ENCODE measurements at places on chromosomes 1 and 21.
A peak's percentile ranks its signal among the peaks of the same experiment; 100 is the strongest.

DNA sequence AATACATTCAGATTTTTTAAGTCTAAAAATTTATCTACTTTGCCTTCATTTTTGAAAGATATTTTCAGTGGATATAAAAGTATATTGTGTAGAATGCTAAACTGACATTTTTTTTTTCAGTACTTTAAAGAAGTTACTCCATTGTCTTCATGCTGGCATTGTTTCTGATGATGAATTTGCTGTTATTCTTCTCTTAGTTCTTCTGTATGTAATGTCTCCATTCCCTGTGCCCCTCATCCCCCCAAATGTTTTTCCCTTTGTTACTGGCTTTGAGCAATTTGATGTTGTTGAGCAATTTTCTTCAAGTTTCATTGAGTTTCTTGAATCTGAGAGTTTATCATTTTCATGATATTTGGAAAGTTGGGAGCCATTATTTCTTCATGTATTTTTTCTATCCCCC, 20.8 kb upstream of the VANGL1 start:
- no peak for DNase-seq

DNA sequence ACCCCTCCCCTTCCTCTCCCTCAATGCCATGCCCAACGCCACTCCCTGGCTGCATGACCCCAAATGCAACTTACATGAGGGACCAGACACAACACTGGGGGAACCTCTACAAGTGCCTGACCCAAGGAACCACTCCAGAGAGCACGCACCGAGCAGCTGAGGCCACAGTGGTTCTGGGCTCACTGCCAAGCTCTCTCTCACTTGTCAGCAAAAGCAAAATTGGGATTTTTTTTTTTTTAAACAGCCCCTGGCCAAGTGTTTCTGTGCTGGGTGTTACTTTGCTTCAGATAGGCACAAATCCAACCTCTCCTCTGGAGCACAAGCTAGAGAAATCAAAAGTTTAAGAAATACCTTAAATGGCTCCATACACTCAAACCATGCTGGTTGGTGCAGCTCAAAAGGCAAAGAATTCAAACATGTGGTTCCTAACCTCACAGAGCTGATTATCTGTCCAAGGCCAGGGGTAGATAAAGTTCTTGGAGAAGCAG, 363.0 kb downstream of the SETD4 start:
- DNase-seq: no peak

DNA sequence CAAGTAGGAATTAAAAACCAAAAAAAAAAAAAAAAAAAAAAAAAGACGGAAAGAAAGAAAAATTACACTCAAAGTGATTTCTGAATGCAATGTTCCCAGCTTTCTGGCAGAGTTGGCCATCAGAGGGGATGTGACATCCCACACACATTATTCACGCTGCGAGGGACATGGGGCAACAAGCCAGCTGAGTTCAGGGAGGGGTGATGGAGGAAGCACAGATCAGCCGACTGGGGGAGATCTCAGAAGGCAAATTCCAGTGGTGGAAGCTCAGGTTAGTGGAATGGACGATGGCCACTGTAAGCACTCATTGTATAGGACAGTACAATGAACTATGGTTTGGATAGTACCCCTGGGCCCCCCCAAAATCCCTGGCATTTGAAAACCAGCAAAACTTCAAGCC, 311.9 kb downstream of the PCP4 start:
- no peak for DNase-seq

DNA sequence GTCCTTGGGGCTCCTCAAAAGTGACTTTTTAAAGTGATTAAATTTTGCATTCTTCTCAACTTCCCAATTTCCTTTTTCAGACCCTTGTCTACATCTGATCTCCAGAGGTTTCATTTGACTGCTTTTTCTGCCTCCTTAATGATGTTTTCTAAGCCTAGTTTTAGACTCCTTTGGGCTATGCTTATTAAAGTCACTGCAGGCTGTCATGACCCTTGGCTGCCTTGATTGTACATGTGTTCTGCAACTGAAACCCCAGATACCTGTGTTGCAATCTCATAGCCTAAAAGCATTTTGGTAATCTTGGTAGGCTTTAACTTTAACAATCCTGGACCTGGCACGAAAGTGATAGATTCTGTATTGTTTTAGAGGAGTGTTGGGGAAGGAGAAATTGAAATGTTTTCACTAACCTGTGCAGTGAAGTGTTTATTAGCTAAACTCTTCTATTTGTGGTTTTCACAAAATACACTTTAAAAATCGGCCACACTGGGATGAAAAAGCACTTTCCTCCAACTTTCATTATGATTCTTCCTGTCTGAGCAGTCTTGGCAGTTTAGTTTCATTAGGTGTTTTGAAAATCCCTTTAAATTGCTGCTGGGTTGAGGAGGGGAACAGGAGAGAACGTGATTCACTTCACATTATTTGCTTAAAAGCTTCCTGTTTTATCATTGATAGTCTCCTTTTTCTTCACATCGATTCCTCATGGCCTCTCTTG, 4.9 kb downstream of the MACO1 start:
- no peak for DNase-seq

DNA sequence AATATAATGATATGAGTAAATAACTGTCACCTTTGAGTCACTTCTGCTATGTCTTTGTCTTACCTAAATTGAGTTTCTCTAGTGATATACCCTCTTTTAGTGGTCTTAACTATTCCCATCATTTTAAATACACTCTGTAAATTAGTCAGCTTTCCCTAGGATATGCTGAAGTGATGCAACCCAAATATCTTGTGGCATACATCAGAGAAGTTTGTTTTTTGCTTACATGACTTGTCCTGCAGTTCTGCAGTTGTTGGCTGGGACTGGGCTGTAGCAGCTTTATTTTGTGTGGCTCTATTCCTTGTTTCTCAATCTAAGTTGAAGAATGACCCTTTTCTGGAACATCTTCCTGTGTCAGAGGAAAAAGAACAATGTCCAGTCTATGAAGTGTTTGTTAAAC, 76.4 kb downstream of the TTC3 start:
- no peak for DNase-seq

GRCh38 chr1:25999041-25999800, 1.4 kb upstream of the PAFAH2 start:
- no peak for DNase-seq

- peak; percentile 84 for DNase-seq
These were observed 9.7 kb upstream of the COL8A2 start for GRCh38 chr1:36134505-36135329.

DNA sequence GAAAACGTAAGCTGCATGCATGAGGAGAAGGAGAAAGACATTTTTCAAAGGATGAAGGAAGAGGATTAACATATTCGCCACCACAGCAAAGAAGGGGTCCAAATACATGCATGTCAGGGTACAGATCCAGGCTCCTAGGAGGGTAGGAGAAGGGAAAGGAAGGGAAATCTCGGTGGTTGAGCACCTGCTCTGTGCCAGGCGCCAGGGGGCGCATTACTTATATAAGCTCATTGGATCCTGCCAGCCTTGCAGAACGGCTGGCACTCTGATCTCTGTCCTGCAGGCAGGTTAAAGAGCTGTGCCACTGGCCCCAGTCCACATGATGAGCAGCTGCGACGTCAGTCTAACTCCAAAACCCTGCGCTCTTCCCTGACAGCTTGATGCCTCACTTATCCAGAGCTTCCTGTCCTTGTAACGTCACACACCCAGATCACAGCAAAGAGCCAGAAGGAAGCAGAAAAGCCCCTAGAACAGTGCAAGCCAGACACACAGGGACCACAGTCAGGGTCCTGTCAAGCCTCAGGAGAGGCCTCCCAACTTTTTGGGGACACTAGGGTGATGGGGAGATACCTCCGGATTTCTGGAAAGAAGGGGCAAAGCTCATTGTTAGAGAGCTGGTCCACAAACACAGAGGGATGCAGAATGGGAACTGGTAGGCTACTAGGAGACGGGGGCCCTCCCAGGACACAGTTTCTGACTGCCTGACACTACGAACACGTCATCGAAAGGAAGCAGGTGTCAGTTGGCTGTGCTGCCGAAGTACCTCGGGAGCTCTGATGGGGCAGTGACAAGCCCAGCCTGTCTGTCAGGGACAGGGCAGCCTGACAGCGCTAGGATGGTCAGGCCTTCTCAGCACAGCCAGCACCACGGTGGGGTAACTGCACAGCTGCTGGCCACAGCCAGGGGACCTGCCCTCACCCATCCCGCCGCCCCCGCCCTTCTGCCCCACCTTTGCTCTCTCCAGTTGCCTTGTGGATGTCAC, 99.1 kb downstream of the BEND5 start:
- peak; percentile 72 for DNase-seq

GRCh38 chr1:26429721-26430120, 2.4 kb upstream of the DHDDS start:
- peak; percentile 63 for DNase-seq

DNA sequence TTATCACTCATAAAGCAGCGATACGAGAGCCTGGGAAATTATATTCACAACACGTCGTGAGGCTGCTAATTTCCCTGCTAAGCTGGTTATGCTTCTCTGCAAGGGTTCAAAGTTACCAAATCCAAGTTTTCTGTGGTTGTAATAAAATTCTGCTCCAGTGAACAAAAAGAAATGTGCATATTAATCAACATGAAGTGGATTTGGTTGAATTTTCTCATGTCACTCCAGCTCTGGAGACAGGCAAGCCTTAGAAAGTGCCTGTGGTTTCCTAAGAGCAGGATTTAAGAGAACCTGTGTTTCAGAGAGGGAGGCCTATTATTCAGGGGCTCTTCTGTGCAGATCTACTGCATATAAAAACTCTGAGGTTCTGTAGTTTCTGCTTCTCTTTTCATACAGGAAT, 87.5 kb downstream of the WLS start:
- DNase-seq: no peak

GRCh38 chr1:100780814-100781213, 61.3 kb downstream of the VCAM1 start:
- no peak for DNase-seq

DNA sequence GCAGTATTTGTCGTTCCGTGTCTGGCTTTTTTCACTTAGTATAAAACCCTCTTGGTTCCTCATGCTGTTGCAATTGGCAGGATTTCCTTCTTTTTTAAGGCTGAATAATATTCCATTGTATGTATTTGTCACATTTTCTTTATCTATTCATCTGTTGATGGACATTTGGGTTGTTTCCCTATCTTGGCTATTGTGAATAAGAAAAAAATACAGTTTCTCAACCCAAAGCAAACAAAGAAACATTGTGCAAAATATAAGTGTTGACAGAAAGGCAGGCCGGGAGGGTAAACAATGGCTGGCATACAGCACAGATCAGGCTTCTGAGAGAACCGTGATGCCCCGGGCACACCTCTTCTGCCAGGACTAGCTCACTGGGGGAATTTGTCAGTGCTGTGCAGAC, 26.9 kb downstream of the NENF start:
- no peak for DNase-seq

DNA sequence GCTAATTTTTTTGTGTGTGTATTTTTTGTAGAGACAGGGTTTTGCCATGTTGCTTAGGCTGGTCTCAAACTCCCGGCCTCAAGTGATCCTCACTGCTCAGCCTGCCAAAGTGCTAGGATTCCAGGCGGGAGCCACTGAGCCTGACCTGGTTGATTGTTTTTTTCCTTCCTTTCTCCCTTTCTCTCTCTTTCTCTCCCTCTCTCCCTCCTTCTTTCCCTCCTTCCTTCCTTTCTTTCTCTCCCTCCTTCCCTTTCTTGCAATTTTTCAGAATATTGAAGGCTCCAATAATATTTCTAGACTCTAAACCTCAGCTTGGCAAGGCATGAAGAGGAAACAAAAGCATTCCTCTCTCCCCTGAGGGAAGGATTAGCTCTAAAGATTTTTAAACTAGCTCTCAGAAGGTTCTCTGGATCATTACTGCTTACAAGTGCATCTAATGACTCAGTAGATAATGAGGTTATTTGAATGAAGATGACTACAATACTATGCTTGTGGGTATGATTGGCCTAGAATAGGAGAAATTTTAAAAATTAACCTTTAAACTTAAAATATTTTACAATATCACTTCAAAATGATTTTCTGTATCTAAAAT, 68.5 kb upstream of the GADD45A start:
- no peak for DNase-seq

GRCh38 chr1:210467440-210468043, 138.8 kb downstream of the HHAT start:
- no peak for DNase-seq

GRCh38 chr1:231866392-231867331, 240.1 kb downstream of the DISC1 start:
- peak; percentile 64 for DNase-seq

- DNase-seq: no peak
These were observed 463.8 kb downstream of the USP25 start for GRCh38 chr21:16193496-16194094.

- no peak for DNase-seq
These were observed 673.7 kb upstream of the BRINP3 start for GRCh38 chr1:191151321-191151807.

GRCh38 chr21:25453524-25453923, 153.8 kb downstream of the MRPL39 start:
- DNase-seq: no peak

GRCh38 chr1:204461331-204462228, 33.0 kb downstream of the PIK3C2B start:
- DNase-seq: no peak

GRCh38 chr1:171984850-171985485, 143.7 kb downstream of the DNM3 start:
- DNase-seq: no peak

DNA sequence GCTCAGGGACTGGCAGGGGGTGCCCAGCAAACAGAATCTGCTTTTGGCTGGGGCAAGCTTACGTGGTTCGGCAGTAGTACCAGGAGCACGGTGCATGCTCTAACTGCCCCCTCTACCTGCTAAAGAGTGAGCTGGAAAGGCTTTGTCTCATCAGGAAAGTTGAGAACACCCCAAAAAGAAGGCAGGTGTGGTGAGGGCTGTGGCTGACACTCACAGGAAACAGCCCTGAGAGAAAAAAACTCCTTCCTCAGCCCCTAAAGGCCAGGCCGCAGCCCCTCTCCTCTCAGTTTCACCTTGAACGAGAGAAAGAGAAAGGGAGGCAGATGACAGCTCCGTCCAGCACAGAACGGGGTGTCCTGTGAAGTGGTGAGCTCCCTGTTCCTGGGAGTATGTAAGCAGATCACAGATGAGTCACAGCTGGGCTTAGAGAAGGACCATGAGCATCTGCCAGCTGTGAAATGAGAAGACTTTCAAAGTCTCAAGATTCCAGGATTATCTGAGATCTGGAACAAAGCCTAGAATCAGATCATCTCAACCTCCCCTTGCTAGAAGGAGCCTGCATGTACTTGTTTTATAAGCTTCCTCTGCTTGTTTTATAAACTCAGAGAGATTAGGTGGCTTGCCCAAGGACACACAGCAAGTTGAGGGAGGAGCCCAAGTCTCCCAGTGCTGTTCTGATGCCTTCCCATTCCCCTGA, 13.4 kb downstream of the LAPTM5 start:
- no peak for DNase-seq

GRCh38 chr1:201299968-201300367, 16.7 kb downstream of the PKP1 start:
- no peak for DNase-seq

DNA sequence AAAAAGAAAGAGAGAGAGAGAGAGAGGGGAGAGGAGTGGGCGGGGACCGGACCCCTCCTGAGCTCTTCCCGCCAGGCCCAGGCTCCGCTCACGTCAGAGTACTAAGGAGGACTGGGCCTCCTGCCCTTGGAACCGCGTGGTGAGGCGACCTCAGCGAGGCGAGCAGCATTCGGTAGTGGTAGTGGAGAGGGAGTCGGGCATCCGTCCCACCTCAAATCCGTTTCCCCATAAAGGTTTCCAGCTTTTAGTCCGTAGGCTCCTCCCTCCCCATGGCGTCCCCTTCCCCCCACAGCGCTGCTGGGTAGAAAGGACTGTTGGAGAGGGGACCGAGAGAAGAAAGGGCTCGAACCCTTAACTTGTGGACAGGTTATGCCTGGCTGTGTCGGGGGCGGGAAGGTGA, 124.4 kb upstream of the BARHL2 start:
- peak; percentile 59 for DNase-seq
